ENCODE measurements at places on chromosomes 16 and 17.

DNA sequence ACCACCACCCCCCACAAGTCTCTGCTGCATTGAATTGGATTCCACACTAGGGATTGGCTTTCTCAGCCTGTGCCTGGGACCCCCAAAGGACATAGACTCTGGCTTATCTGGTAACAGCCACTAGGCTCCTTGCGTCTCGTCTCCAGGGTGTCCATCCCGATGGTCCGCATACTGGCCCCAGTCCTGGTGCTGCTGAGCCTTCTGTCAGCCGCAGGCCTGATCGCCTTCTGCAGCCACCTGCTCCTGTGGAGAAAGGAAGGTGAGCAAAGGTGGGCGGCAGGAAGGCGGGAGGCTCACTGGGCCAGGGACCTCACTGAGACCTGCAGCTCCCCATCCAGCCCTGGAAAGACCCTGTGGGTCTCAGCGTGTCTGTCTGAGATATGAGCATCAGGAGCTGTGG is 8.1 kb downstream of the CD300LG start:
- no peak for DNase-seq

GRCh38 chr16:67013233-67013822 is 15.6 kb upstream of the CBFB start:
- no peak for DNase-seq

- no peak for DNase-seq
Measured at GRCh38 chr17:81859906-81860755, at the start of gene P4HB. TSS of gene P4HB (minus strand) at chr17:81860535. CDS start at chr17:81860471, 64 bp downstream.

DNA sequence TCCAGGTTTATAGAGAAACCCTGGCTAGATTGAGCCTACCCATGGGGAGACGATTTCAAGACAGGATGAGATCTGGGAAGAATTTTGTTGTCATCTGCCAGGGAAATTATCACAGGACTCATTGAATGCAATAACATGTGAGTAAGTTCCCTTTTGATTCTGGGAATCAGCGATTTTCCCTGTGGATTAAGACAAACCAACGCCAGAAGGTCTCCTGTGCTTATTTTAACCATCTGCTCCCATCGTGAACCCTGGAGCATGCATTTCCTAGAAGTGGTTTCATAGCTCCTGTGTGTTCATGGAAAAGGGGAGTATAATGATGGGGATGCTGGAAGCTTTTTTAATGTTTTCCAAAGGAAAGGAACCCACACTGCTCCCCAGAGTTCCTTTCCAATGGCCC is 21.0 kb upstream of the ARHGAP44 start:
- DNase-seq: no peak

DNA sequence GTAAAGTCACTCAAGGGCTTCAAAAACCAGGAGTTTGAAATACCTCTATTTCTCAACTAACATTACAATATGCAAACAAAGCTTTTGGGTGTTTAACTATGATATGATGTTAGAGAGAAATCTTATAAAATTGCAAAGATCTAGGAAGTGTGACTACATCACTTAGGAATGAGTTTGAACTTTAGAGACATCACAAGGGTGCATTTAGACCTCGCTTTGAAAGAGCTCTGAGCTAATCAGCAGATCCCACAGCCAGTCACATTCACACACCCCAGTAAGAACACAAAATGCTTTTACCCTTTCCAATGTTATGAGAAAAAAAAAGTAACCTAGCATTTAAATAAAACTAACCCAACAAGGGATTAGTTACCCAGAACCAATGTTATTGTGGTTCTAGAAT is 45.2 kb downstream of the HYDIN start:
- no peak for DNase-seq

GRCh38 chr17:47694581-47695428 is 844 bp downstream of the TBKBP1 start:
- no peak for DNase-seq

- DNase-seq: no peak
Measured at GRCh38 chr17:30332057-30332542, 1.8 kb downstream of the TMIGD1 start.

- DNase-seq: no peak
Measured at GRCh38 chr16:80200079-80200478, 340.7 kb upstream of the DYNLRB2 start.

DNA sequence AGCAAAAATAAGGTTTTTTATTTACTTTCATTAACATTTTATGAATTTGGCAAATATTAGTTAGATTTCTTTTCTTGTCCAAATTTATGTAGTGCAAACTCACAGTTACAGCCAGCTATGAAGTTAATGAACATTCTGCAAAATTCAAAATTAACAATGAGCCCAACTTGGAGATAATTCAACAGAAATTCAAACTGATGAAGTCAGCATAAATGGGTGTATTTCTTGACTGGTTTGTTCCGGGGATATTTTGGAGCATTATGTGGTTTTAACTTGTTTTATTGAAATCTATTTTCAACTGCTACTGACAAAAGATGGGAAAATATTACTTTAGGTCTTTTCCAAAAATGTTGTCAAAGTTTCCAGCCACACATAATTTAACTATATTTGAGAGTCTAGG is 807.9 kb downstream of the CDH8 start:
- no peak for DNase-seq

DNA sequence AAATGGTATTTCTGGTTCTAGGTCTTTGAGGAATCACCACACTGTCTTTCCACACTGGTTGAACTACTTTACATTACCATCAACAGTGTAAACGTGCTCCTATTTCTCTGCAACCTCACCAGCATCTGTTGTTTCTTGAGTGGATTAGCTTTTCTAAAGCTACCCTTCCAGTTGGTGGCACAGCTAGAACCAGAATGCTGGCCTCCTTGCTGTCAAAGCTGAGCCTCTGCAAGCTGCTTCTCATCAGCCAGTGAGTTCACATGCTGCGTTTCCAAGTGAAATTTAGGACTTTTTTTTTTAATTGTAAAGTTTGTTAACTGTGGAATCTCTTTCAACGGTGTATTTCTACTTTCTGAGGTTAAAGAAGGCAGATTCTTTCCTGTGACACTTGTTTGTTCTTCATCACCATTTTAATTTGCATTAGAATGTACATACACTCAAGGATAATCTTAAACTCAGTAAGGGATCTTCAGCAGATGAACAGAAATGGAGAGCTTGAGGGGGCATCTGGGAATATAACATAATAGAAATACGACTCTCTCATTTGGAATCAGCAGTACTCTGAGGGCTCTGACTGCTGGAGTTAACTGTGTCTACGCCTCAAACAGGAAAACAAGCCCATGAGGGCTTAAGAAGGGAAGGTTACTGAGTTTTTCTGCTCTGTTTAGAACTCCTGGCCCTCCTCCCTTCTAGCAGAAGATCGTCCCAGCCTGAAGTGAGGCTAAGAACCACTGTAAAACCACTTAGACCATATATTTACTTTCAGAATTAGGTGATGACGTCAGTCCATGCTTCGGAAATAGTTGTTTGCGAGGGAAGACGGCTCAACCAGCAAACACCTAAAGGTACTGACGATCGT is 148.4 kb upstream of the FAM20A start:
- no peak for DNase-seq

DNA sequence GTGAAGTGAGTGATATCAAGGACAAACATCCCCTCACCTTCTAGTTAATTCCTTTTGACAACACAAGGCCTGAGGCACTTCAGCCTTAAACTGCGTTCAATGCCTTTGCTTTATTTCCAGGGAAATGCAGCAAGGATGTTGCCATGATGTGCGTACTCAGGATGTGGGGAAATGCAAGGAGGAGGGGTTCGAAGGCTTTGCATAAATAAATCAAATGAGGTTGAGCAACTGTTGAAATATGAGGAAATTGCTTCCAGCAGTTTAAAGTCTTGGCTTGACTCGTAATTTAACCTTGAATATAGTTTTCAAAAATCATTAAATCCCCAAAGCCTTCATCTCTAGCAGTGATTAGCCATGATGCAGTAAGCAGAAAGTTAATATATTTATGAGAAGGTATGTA is 81.8 kb upstream of the CCL2 start:
- DNase-seq: no peak

Measured in NCI-H1694 (cell line).